ENCODE measurements at places on chromosomes 6 and 20. TPM values are rescaled to one million over a fixed set of nuclear protein-coding genes. Genes with fewer than 3 reads are reported as not detected.

PNPLA1 gene
- polyA plus RNA-seq, result 0.05 TPM

BCL2L1 gene
- polyA plus RNA-seq, result 78.0 TPM

SLC22A16 gene
- not detected for polyA plus RNA-seq

SIRPB1 gene
- 0.18 TPM for polyA plus RNA-seq

SLC22A2 gene
- not detected for polyA plus RNA-seq

CLDN20 gene
- not detected for polyA plus RNA-seq

KIF6 gene
- polyA plus RNA-seq, result not detected

CMTR1 gene
- 16.9 TPM for polyA plus RNA-seq

BPIFB1 gene
- not detected for polyA plus RNA-seq

CDH26 gene
- 0.03 TPM for polyA plus RNA-seq

TBXT gene
- not detected for polyA plus RNA-seq

PRR18 gene
- not detected for polyA plus RNA-seq

ARMC12 gene
- 1.9 TPM for polyA plus RNA-seq

CYP21A2 gene
- polyA plus RNA-seq, result 0.06 TPM

PBOV1 gene
- polyA plus RNA-seq, result not detected

CITED2 gene
- 155 TPM for polyA plus RNA-seq

BMP6 gene
- polyA plus RNA-seq, result 285 TPM

RSPO4 gene
- polyA plus RNA-seq, result not detected

SMOC2 gene
- polyA plus RNA-seq, result not detected

KIFC1 gene
- 39.3 TPM for polyA plus RNA-seq

NFATC2 gene
- 2.0 TPM for polyA plus RNA-seq

KCNK5 gene
- not detected for polyA plus RNA-seq

PRPH2 gene
- 0.32 TPM for polyA plus RNA-seq

LINC00237 gene
- not detected for polyA plus RNA-seq

MOCS1 gene
- polyA plus RNA-seq, result 7.3 TPM

EPHA7 gene
- not detected for polyA plus RNA-seq

EFCAB8 gene
- 0.08 TPM for polyA plus RNA-seq

TREM2 gene
- polyA plus RNA-seq, result not detected

BMP7 gene
- polyA plus RNA-seq, result not detected

SMPDL3A gene
- 7.0 TPM for polyA plus RNA-seq

SMIM28 gene
- not detected for polyA plus RNA-seq

TSBP1 gene
- not detected for polyA plus RNA-seq

BACH2 gene
- 1.1 TPM for polyA plus RNA-seq

CDH4 gene
- 0.18 TPM for polyA plus RNA-seq

SLPI gene
- not detected for polyA plus RNA-seq

SIM1 gene
- 0.14 TPM for polyA plus RNA-seq

BPIFB2 gene
- not detected for polyA plus RNA-seq

ZNF391 gene
- 0.13 TPM for polyA plus RNA-seq

DDX43 gene
- 1.2 TPM for polyA plus RNA-seq

TRIM26 gene
- 30.9 TPM for polyA plus RNA-seq

OR2H1 gene
- not detected for polyA plus RNA-seq

MEP1A gene
- polyA plus RNA-seq, result not detected

KIF25 gene
- not detected for polyA plus RNA-seq

XKR7 gene
- polyA plus RNA-seq, result not detected
